ENCODE measurements at places on chromosomes 12 and 14. TPM values are rescaled to one million over a fixed set of nuclear protein-coding genes. Genes with fewer than 3 reads are reported as not detected.
A peak's percentile ranks its signal among the peaks of the same experiment; 100 is the strongest.

- DNase-seq: peak; percentile 73
- no peak overlapping the region for H3K4me3 ChIP-seq
- no peaks in the 10 kb centered on the region for H3K36me3 ChIP-seq
- H3K4me1 ChIP-seq: peaks cover 8% of the 10 kb centered on the region
- H3K27ac ChIP-seq: no peak overlapping the region
Measured at GRCh38 chr12:63294327-63294632, 143.3 kb upstream of the AVPR1A start.

Gene BIN2
- total RNA-seq: not detected

- H3K4me1 ChIP-seq: no peaks in the 10 kb centered on the region
- no peak overlapping the region for H3K27ac ChIP-seq
- DNase-seq: no peak
Measured at GRCh38 chr12:5230861-5231260, 187.2 kb downstream of the KCNA5 start.

Gene KCNJ8
- 17.8 TPM for total RNA-seq

- no peaks in the 10 kb centered on the region for H3K4me1 ChIP-seq
- H3K27ac ChIP-seq: no peak overlapping the region
- no peak for DNase-seq
- H3K27me3 ChIP-seq: no peaks in the 10 kb centered on the region
- H3K36me3 ChIP-seq: peaks cover 16% of the 10 kb centered on the region
- no peak overlapping the region for H3K4me3 ChIP-seq
Measured at GRCh38 chr12:122545855-122546254, 18.8 kb downstream of the KNTC1 start.

Gene GUCY2C
- total RNA-seq: not detected

DNA sequence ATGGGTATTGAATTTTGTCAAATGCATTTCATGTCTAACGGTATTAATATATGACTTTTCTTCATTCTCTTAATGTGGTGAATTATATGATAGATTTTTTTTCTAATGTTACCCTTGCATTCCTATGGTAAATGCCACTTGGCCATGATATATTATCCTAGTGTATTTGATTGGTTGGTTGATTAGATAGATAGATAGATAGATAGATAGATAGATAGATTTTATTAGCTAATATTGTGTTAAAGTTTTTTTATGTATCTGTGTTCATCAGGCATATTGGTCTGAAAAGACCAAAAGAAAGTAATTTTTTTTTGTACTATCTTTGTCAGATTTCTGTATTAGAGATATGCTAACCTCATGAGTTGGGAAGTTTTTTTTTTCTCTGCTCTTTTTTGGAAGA is 124.6 kb downstream of the TGFB3 start:
- no peak overlapping the region for H3K4me3 ChIP-seq
- peaks cover 34% of the 10 kb centered on the region for H3K4me1 ChIP-seq
- H3K27ac ChIP-seq: no peak overlapping the region
- H3K27me3 ChIP-seq: no peaks in the 10 kb centered on the region
- H3K36me3 ChIP-seq: no peaks in the 10 kb centered on the region

DNA sequence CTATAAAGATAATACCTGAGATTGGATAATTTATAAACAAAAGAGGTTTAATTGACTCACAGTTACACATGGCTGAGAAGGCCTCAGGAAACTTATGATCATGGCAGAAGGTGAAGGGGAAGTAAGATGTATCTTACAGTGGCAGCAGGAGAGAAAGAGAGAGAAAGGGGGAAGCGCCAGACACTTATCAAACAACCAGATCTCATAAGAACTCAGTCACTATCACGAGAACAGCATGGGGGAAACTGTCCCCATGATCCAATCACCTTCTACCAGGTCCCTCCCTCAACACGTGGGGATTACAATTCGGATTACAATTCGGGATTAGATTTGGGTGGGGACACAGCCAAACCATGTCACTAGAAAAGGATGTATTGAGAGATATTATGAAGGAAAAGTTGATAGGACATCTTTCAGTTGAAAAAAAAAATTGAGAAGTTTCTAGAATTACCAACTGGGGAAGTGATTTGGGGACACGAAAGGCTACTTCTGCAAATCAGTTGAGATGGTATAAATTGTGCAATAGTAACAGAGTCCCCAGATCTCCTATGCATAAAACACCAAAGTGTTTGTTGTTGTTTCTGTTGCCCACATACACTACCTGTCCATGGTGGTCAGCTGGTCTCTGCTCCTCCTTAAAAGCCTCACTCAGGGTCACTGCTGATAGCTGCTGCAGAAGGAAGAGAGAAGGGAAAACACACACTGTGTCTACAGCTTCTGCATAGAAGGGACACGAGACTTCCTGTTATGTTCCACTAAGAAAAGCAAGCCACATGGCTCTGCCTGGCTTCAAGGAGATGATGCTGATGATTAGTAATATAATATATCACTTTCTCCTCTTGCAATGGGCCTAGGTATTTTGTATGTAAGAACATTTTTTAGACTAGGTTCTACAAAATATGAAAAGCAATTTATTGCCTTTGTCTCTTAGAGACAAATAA is 465.5 kb downstream of the PDZRN4 start:
- H3K27me3 ChIP-seq: no peaks in the 10 kb centered on the region
- H3K4me1 ChIP-seq: no peaks in the 10 kb centered on the region
- H3K4me3 ChIP-seq: no peak overlapping the region
- H3K27ac ChIP-seq: no peak overlapping the region

Gene TGM1
- total RNA-seq: 1.3 TPM

Measured in GM23248 (cell line).